ENCODE measurements at places on chromosomes 7 and 10. TPM values are rescaled to one million over a fixed set of nuclear protein-coding genes. Genes with fewer than 3 reads are reported as not detected.
A peak's percentile ranks its signal among the peaks of the same experiment; 100 is the strongest.

Gene AKR1C8
- not detected for total RNA-seq

Gene ABCB1
- total RNA-seq = 39.5 TPM

Gene WEE2
- total RNA-seq = not detected

DNA sequence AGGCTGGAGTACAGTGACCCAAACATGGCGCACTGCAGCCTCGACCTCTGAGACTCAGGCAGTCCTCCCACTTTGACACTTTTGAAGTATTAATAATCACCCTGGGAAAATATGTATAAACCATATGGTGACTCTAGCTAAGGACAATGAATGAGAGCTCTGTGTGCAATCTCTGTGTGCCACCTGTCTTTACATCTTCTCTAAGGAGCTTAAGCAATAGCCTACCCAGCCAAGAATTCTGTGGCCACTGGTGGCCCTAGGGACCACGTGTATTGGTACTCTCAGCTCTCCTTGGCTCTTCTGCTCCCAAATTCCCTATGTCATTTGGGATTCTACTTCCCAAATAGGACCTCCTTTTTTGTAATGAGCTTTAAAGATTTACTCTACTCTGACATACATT, 23.7 kb downstream of the FGF8 start:
- DNase-seq = no peak

GRCh38 chr7:107020400-107020799, 24.1 kb upstream of the PRKAR2B start:
- no peak for DNase-seq

GRCh38 chr7:21261627-21262594, 166.0 kb upstream of the SP4 start:
- peak; percentile 25 for DNase-seq

DNA sequence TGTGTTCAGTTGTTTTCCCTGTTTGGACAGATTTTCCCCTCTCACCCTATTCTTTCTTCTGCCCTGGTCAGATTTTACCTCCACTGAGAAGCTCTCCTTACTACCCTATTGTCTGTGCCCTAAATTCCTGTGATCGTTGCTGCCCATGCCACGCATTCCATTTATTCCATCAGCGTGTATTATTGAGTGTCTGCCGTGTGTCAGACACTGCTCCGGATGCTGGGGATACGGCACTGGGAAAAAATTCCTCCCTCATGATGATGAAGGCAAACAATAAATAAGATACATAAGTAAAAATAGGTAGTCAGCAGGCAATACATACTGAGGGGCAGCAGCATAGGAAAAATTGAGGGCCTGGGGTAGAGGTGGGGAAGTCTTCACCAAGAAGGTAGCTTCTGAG, 86.8 kb downstream of the FANK1 start:
- DNase-seq = no peak

DNA sequence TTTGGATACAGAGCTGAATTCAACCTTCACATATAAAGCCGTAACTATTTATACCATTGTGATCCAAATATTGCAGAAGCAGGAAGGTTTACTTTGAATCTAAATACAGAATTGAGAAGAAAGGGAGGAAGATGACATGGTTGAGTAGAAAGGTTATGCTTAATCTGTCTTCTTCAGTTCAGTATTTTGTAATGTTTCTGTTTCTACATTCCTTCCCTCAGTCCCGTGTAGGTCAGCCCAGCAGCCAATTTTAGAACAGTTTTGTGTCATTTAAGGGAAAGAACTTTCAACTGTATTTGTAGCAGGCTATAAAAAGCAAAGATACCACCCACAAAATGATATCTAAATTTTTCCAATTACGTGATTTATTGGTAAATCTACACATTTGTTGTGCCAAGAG, 97.4 kb downstream of the CPED1 start:
- DNase-seq = no peak

- no peak for DNase-seq
These were observed 139.2 kb downstream of the RAMP3 start for GRCh38 chr7:45296748-45297147.

Data from transverse colon (tissue), 4 donors.